Smooth muscle cell of the coronary artery (primary cell): ENCODE measurements at places on chromosomes 4 and X. TPM values are rescaled to one million over a fixed set of nuclear protein-coding genes. Genes with fewer than 3 reads are reported as not detected.

The TAF7L gene
- 0.15 and 0.23 TPM in 2 replicates for total RNA-seq

The SPANXN4 gene
- not detected in 2 replicates for total RNA-seq

The FAT4 gene
- total RNA-seq: 10.5 and 15.6 TPM in 2 replicates

The MRFAP1 gene
- 178 and 228 TPM in 2 replicates for total RNA-seq

The SHROOM3 gene
- 1.1 and 25.0 TPM in 2 replicates for total RNA-seq

The SPATA4 gene
- 0.15 and 0.23 TPM in 2 replicates for total RNA-seq

The GABRA4 gene
- not detected in 2 replicates for total RNA-seq

The P2RY8 gene
- under 0.01 TPM in 1 of 2 replicates, not detected in the other for total RNA-seq
